ENCODE measurements at places on chromosomes 5 and 9.

DNA sequence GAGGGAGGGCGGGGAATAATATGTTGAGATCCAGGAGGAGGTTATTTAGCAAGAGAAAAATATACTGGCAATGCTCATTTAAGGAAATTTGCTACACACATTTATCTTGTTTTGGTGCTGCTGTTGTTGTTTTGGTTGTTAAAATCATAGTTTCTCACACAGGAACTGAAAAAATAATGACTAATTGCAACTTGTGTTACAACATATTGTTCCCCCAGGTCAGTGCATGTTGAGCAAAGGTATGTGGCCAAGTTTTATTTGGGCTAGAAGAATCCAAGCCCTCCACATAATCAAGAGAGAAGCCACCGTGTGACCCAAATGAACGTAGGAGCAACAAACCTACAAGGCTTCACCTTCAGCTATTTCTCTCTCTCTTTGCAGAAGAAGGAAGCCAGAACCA, 220.3 kb upstream of the DAPK1 start:
- no peak for DNase-seq

DNA sequence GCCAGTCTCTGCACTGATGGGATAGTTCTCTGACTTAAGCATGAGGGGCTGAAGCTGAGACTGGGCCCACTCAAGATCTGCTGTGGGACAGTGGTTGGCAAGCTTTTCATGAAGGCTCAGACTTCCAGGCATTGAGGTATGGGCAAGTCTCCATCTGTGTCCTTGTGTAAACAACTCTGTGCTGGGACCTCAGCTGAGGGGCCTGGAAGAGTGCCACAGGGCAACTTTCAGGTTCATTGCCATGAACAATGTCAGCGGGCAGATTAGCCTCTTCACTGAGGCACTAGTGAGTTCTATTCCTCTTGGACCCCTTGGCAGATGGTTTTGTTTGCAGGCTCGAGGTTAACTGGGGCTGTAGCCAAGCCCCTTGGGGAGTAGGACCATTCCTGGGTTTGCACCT, 127.1 kb downstream of the MRPS30 start:
- no peak for DNase-seq

DNA sequence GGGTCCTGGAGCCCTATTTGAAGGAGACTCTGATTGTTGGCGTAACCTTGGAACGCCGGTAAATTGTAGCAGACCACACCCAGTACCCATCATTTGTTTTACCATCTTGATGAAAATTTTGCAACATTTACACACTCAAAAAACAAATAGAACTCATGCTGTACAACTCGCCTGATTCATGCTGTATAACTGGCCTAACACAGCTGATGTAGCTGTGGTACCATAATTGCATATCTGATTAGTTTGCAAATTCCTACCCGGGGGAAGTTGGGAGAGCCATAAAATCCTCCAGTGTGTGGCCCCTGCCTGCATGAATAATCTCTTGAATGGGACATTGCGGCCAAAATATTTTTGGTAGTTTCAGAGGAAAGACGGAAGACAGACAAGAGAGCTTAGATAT, 9.7 kb downstream of the NIPAL4 start:
- DNase-seq: no peak

- DNase-seq: peak; percentile 66
Observed at GRCh38 chr5:17282283-17283120, 65.1 kb downstream of the BASP1 start.

GRCh38 chr5:172479034-172479783, 24.9 kb upstream of the SH3PXD2B start:
- peak; percentile 95 for DNase-seq

DNA sequence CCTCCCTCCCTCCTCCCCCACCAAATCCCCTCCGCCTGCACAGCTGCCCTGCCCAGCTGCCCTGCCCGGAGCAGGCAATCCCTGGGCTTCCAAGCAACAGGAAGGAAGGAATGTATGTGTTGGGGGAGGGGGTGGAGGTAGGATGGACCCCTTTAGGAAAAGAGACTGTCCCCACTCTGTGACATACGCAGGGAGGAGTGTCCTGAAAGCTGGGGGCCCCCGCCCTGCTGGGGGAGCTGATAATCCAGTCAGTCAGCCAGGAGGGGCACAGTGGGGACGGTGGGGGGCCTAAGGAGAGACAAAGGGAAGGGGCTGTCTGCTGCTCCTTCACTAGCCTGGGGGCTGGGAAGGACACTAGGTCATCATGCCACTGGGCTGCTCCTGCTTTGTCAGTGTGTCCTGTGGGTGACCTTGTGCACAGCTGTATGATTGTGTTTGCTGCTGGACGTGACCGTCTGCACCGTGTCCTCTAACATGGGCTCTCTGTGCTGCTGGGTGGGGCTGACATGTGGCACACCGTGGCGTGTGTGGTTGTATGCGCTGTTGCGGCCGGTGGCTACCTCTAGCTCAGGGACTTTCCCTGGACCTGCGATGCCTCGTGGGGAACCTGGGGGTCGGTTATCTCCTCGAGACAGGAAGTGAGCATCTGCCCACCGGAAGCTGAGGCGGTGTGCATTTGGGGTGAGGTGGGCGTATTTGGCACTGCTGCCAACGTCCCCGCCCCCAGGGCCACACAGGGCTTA, 3.0 kb downstream of the N4BP3 start:
- peak; percentile 80 for DNase-seq

- no peak for DNase-seq
Observed at GRCh38 chr9:20340511-20340861, 281.8 kb downstream of the MLLT3 start.

GRCh38 chr5:142182840-142183239, 74.3 kb downstream of the NDFIP1 start:
- no peak for DNase-seq

GRCh38 chr9:129665814-129666520, 520 bp downstream of the PRRX2 start:
- peak; percentile 20 for DNase-seq

All from eye (tissue), 1 donor.